ENCODE measurements at places on chromosomes 12 and 14.

DNA sequence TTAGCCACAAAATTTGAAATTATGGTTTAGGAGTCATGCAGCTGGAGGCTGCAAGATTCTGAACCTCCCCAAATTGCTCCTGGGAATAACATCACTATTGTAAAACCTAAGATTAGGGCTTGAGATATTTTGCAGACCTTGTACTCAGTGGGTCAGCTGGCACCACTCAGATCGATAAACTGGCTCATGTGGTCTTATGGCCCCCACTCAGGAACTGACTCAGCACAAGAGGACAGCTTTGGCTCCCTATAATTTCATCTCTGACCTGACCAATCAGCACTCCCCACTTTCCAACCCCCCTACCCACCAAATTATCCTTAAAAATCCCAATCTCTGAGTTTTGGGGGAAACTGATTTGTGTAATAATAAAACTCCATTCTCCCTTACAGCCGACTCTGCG is 161.6 kb downstream of the BRMS1L start:
- DNase-seq: no peak

DNA sequence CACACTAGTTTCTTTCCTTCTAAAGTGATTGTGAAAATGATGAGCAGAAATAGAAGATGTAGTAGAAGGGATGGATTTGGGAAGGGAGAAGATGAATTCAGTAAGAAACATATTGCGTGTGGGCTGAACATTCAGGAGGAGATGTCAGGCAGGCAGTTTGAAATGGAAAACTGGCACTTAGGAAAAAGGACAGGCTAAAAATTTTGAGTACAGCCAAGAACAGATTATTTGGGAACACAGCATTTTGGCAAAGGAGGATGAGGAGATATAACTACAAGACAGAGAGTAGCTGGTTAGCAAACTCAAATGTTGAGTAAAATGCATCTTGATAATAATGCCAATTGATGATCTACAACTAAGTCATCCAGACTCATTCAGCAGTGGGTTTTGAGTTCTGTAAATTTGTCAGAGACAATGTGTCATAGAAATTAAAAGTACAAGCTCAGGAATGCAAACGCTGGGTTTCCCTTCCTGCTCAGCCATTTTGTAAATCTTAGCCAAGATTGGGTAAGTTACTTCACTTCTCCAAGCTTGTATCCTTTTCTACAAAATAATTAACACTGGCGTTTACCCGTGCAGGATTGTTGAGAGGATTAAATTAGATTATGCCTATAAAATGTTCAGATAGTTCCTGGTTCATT is 255.0 kb downstream of the NAV3 start:
- peak; percentile 57 for DNase-seq

DNA sequence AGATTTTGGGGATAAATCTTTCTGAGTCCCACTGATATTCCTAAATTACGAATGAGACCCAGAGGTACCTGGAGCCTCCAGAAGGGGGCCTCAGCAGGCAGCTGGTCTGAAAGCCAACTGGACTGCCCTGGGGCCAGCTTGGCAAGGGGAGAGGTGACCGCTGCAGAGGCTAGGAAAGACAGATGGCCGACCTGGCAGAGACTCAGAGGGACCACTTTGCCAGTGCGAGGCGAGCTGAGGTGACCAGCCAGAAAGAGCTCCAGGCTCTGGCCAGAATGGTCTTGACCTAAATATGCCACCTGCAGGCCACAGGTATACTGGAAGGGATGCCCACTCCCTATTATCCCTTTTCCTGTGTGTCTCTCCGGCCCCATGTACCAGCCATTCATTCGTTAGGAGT is 256.8 kb upstream of the GARIN6 start:
- DNase-seq: no peak

DNA sequence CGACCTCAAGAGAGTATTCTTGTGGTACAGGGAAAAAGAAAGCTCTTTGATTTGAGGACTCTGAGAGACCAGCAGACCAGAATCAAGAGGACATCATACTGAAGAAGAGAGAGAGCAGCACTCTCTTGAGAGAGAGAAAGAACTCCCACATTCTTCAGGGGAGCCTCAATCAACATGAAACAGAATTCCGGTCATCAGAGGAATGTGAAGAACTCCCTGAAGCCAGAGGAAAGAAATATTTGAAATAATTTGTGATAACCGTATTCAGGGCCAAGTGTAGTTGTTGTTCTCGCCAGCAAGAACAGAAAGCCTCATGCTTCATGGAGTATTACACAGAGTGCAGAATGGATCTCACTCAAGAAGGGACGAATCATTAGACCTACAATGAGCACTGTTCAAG is 363.8 kb upstream of the TMEM132C start:
- peak; percentile 81 for DNase-seq

- peak; percentile 100 for DNase-seq
These were observed 8.9 kb downstream of the BICD1 start for GRCh38 chr12:32115404-32116104.

DNA sequence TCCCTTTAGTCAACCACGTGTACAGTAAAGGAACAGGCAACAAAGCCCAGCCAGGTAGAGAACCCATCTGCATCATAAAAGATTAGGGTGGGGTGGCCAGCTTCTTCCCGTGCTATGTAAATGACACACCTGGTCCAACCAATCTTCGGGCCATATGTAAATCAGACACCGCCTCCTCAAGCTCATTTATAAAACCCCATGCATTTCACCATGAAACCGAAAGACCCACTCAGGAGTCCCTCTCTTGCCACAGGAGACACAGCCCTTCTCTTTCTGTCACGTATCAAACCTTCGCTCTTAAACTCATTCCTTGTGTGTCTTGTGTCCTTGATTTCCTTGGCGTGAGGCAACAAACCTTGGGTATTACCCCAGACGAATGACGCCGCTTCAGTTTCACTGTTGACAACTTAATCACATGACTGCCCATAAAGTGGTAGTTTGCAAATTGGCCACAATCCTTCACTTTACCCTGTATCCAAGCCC is 59.8 kb upstream of the TBPL2 start:
- no peak for DNase-seq

GRCh38 chr12:102234599-102234998 is 37.0 kb upstream of the PMCH start:
- no peak for DNase-seq

GRCh38 chr12:115378291-115378690 is 694.3 kb upstream of the TBX3 start:
- DNase-seq: peak; percentile 42

GRCh38 chr14:22653012-22653621 is 9.0 kb upstream of the OR6J1 start:
- peak; percentile 87 for DNase-seq

GRCh38 chr14:77988096-77988870 is 181.9 kb upstream of the NRXN3 start:
- DNase-seq: no peak

DNA sequence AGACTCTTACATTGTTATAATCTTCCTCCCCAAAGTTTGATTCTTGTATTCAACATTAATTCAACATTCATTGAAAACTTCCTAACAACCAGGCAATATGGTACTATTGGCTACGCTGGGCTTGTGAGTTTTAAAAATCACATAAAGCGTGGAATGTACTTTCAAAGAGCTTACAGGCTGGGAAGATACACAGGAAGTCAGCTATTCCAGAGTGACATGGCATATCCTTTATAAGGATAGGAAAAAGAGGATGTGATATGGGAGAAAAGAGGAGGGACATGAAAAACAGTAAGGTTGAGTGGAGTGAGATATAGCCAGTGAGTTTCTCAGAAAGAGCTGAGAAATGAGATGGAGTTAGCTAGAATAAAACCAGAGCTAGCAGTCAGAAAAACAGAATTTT is 103.6 kb upstream of the ATF7IP start:
- DNase-seq: no peak

Measured in fibroblast of upper back skin (primary cell).